ENCODE measurements at places on chromosomes 5 and 9. TPM values are rescaled to one million over a fixed set of nuclear protein-coding genes. Genes with fewer than 3 reads are reported as not detected.
A peak's percentile ranks its signal among the peaks of the same experiment; 100 is the strongest.

NDST1 gene
- 37.6 TPM for total RNA-seq

GRCh38 chr9:114221706-114222465, 66.5 kb downstream of the COL27A1 start:
- no peak for DNase-seq

DNA sequence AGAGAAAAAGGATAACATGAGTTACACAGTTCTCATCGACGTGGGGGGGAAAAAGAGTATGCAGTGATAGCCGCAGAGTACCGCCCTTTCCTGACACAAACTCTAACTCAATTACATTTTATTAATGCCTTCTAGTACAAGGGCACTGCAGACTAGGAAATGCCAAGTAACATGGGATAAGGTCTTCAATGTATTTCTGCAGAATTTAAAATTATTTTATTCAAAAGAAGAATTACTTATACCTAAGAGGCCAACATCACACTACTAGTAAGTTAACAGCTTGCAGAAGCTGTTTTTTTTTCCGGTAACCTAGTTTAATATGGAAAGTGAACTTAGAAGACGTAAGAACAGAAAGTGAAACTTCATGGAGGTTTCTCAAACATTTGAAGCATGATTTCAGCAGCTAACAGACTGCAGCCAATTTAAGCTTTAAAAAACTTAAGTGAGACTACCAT, 3.9 kb downstream of the SETX start:
- no peak for DNase-seq

- peak; percentile 16 for DNase-seq
Observed at GRCh38 chr5:163248333-163248732, 189.1 kb upstream of the CCNG1 start.

GRCh38 chr5:88419931-88420330, 151.3 kb upstream of the TMEM161B start:
- DNase-seq = no peak

- no peak for DNase-seq
Observed at GRCh38 chr9:92963831-92964606, 16.7 kb downstream of the FGD3 start.

BNC2 gene
- 0.99 TPM for total RNA-seq

DNA sequence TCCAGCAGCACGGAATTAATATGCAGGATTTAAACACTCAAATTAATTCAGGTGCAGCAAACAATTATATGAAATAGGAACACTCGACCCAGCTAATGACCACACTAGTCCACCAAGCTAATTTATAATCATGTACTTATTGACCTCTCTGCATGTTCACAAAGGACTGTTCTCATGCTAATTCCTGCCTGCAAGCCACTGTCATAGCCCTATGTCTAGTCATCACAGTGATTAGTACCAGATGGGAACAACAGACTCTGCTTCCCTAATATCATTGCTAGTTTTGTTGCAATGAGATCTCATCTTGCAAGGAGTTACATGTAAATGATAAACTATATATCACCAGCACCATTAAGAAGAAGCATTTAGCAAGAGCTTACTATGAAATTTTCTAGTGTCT, 553.0 kb upstream of the GRAMD2B start:
- no peak for DNase-seq

- peak; percentile 51 for DNase-seq
Observed at GRCh38 chr9:113621309-113621791, 157.8 kb downstream of the RGS3 start.

TOR4A gene
- 12.2 TPM for total RNA-seq
